ENCODE measurements at places on chromosomes 13 and 19. TPM values are rescaled to one million over a fixed set of nuclear protein-coding genes. Genes with fewer than 3 reads are reported as not detected.

The RNF113B gene
- total RNA-seq: not detected

The SPART gene
- 27.6 TPM for total RNA-seq

The PABPC3 gene
- total RNA-seq: 0.14 TPM

The FFAR1 gene
- total RNA-seq: not detected

The EBI3 gene
- total RNA-seq: 1.7 TPM

The ZNF146 gene
- 87.9 TPM for total RNA-seq

The TMC4 gene
- 1.3 TPM for total RNA-seq

The TNFSF13B gene
- 0.03 TPM for total RNA-seq

The CYP2A6 gene
- not detected for total RNA-seq

The ZIC5 gene
- total RNA-seq: 3.5 TPM

The SIGLEC11 gene
- total RNA-seq: not detected

The PRKCG gene
- 7.1 TPM for total RNA-seq

The USHBP1 gene
- total RNA-seq: not detected

The FAM187B gene
- not detected for total RNA-seq

The LPAR6 gene
- 0.18 TPM for total RNA-seq

The KCTD12 gene
- 1.0 TPM for total RNA-seq

The APOC1 gene
- 131 TPM for total RNA-seq

The UBE2M gene
- total RNA-seq: 146 TPM

The LRP3 gene
- total RNA-seq: 50.5 TPM

The FGF21 gene
- total RNA-seq: not detected

The DGKH gene
- 5.3 TPM for total RNA-seq

The ZNF20 gene
- 0.29 TPM for total RNA-seq

The BIVM gene
- 4.4 TPM for total RNA-seq

The PTH2 gene
- total RNA-seq: not detected

The ZNF558 gene
- total RNA-seq: 7.2 TPM

The ATP8A2 gene
- total RNA-seq: 0.08 TPM

The KLK4 gene
- not detected for total RNA-seq

The SEMA6B gene
- 4.3 TPM for total RNA-seq

The ZNF229 gene
- total RNA-seq: 2.5 TPM

The RDH13 gene
- 21.7 TPM for total RNA-seq

The ZIC2 gene
- 11.6 TPM for total RNA-seq

The NKG7 gene
- total RNA-seq: not detected

The GPC6 gene
- total RNA-seq: 5.9 TPM

The NTF4 gene
- total RNA-seq: 0.34 TPM

The PROZ gene
- not detected for total RNA-seq

The SMIM24 gene
- total RNA-seq: 0.70 TPM

The TLE6 gene
- 4.7 TPM for total RNA-seq

The KLK7 gene
- total RNA-seq: not detected

The COL4A2 gene
- 161 TPM for total RNA-seq
